ENCODE measurements at places on chromosomes 3 and 15.

DNA sequence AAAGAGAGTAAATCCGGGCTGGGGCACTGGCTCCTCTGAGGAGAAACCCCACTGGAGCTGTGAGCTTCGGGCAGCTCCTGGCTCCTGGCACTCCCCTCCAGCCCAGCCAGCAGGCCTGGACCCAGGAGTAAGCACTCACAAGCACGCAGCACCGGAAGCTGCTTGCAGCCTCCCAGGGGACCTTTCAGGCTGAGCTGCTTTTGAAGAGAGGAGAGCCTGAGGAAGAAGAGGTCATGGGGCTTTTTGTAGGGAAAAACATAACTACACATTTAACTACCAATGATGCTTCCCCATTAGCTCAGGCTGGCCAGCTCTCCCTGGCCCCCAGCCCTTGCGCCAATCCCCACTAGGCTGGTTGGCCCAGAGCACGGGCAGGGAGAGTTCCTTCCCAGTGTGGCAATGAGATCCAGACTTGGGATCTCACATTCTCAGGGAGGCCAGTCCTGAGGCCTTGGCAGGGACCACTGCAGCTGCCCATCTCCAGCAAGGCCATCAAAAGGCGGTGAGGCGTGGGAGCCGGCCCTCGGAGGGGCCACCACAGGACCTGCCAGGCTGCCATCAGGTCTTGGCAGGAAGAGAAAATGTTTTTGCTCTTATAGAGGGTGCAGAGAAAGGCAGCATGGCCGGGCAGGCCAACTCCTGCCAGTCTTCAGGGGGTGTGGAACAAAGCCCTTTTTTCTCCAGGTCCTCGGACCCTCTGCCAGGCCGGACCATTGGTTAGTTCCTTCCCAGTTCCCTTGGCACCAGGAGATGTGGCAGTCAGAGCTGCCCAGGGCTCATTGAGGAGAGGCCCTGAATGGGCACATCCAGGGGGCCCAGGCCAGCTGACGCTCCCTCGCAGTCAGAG lies 41.5 kb upstream of the MFGE8 start:
- no peak for DNase-seq

- DNase-seq, result no peak
Observed at GRCh38 chr15:93973287-93973686, 258.1 kb upstream of the MCTP2 start.

- DNase-seq, result no peak
Observed at GRCh38 chr3:151900884-151901643, 27.6 kb downstream of the SUCNR1 start.

- DNase-seq, result no peak
Observed at GRCh38 chr3:42192334-42193200, 73.4 kb downstream of the CCK start.

GRCh38 chr15:80266113-80266512 lies 14.1 kb upstream of the CTXND1 start:
- DNase-seq, result no peak

Data from NCI-H1092 treated with DMSO at 0.1 percent for 48 hours (cell line).